ENCODE measurements at places on chromosomes 5 and 9.

DNA sequence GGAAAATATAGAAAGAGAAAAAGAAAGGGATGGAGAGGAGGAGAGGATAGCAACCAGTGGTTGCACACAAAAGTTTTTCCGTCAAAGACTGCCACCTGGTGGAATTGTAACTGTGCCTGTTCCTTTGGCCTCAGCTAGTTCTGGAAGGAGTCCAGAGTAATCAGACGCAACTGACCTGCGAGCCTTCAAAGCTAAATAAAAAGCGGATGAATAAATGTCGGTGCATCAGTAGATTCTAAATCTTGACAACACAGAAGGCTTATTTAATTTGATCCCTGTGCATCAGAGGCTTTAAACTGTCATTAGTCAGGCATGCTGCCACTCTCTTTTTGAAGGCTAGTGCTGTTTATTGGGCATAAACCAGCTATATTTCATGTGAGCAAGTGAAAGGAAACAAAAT, 132.9 kb upstream of the ACO1 start:
- DNase-seq, result peak; percentile 78

- DNase-seq, result no peak
These were observed 5.2 kb downstream of the LRRTM2 start for GRCh38 chr5:138869763-138870500.

- DNase-seq, result no peak
These were observed 780.3 kb downstream of the KCTD16 start for GRCh38 chr5:144950996-144951395.

- DNase-seq, result no peak
These were observed 174.5 kb upstream of the MAP3K1 start for GRCh38 chr5:56640763-56641406.

DNA sequence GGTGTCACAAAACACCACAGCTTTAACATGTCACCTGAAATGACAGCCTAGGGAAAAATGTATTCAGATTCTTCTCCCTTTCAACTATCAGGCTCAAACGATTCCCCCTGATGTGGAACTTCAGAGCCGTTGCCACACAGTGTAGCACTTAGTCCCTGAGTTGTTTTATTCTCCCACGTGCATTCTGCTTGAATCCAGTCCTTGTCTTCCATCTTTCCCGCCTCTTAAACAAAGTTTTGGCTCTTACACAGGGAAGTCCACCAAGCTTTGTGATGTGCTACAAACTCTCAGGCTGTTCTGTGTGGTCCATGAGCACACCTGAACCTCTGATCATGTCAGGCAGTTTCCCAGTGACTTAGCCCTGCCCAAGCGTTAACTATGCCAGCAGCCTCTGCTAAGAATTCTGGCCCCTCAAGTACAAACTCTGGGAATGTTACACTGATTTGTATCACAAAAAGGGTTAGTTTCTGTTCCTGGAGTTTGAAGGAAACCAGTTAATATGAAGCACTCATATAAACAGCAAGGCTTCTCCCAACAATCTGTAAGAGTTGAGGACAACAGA, 45.8 kb upstream of the RNF38 start:
- DNase-seq, result no peak

GRCh38 chr9:91720751-91721705, 229.0 kb downstream of the ROR2 start:
- DNase-seq, result no peak

DNA sequence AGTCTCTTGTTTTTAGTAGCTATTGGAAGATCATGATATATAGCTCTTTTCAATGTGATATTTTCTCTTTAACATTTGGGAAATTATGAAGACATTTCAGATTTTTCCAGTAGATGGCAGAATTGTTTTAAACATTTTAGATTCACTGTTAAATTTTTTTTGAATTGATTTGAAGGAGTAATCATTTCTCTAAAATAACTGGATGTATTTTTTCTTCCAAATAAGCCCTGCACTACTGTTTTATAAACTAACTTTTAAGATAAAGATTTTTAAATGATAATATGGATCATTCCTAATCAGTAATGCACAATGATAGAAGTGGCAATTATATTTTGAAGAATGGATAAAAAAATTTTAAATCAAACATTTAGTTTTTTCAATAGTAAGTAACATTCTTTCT, 14.2 kb downstream of the NDUFAF2 start:
- peak; percentile 51 for DNase-seq

DNA sequence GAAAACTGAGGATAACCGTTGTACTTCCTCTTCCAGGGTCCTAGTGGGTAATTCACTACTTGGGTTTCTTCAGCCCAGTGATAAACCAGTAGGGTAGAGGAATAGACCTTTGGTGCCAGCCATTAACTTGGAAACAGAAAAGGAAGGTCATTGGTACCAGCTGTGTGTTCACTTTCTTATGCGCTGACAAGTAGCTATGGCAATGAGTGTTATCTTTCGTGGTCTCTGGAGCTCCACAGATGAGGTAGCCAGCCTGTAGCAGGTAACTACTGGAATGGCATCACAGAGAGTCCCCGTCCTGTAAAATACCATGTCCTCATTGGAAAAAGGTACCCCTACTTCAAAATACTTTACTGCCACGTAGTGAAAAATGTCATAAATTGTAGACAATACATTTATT, 2.3 kb downstream of the UHRF2 start:
- no peak for DNase-seq

DNA sequence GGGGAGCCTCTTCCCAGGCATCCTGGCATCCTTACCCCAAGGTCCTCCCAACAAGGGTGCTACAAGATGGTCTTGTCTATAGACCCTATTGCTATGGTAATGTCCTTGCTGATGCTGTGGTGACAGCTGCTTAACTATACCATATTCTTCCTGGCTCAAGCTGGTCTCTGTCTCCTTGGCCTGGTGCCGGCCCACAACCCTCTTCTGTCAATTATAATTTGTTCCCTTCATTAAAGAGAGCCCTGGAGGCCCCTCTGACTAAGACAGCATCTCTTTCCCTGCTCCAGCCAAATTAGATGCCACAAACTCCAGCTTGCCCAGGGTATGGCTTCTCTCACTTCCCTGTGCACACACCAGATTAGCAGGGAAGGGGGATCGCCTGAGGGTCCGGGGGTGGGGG, 86.7 kb downstream of the PSD2 start:
- no peak for DNase-seq

GRCh38 chr5:441996-442334, 1.0 kb upstream of the EXOC3 start:
- no peak for DNase-seq

DNA sequence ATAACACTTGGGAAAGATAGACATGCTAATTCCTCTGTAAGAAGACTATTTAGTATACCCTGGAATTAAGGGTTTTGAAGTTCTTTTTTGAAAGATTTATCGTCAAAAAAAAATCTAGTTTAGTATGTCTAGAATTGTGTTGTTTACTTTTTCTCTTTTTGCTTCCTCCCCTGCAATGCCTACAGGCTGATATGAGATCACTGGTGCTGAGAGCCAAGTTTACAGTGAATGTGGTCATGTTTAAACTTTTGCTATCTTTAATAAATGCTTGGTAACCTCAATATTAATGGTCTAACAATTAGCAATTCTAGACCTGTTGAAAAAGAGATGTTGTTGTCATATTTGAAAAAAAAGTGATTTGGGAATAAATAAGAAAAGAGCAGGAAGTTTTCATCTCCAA, 86.1 kb downstream of the CWC27 start:
- DNase-seq, result no peak

DNA sequence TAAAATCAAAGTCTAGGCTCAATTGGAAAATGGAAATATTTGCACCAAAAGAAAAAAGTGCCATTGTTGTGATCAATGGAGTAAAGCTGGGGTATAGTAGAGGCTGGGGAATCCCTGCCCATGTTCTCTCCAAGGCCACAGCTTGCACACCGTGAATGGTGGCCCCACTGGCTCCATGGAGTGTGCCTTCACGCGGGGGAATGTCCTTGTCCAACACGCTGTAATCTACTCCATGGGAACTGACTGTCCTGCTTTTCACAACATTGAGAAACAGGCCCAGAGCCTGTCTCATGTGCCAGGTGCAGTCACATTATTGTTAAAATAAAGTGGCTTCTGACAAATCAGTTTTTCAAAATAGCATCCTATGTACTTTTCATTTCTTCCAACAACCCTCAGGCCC, 33.1 kb upstream of the ITGA2 start:
- DNase-seq, result no peak

- DNase-seq, result no peak
These were observed 555 bp upstream of the PCDHGC4 start for GRCh38 chr5:141484310-141484640.

- DNase-seq, result no peak
These were observed 405.6 kb downstream of the BRINP1 start for GRCh38 chr9:118963674-118964073.

DNA sequence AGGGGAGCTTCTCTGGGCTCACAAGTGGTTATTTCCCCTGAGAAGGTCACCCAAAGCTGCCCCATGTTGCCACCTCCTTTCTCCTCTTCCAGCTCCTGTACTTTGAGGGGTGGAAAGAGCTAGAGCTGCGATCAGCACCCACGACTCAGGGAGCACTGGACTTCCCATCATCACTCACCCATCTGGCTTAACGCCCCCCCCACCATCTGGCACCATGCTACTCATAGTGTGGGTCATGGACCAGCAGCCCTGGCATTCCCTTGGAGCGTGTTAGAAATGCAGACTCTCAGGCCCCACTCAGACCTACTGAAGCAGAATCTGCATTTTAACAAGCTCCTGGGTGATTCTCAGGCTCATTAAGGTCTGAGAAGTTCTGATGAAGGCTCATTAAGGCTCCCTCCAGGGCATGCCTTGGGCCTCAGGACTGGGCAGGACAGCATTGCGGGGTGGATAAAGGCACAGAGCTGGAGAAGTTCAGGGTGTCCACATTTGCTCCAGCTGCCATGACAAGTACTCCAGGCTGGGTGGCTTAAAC, 67.3 kb downstream of the GALNT12 start:
- no peak for DNase-seq

DNA sequence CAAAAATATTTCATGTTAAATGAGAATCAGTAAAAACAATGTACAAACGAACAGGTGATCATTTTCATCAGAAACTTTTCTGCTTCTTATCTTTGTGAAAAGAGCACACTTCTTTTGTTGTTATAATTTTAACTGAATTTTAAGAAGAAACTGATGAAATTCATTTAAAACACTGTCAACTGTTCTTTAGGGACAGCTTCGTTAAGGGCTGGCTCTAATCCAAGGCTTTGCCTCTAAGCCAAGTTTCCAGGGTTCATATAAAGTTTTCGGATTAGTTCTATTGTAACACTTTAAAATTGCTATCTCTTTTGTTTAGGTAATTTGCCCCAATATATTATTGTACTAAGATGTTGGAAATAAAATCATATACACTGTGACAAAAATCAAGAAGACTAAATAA, 559.2 kb downstream of the TUSC1 start:
- no peak for DNase-seq

DNA sequence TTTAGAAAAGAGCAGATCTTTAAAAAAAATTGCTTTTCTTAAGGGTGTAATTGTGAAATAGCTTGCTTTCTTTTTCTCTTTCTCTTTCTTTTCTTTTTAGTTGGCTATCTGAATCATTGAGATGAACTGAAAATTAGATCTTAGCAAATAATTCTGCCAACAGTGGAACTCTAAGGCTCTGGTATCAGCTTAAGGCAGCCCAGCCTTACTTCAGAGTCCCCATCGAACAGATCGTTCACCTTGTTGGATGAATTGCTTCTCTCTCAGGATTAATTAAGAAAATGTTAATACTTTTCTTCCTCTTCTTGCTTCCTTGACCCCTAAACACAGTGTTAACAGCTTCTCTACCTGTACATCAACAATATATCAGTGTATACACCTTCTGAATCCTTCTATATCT, 92.1 kb downstream of the ZCCHC7 start:
- no peak for DNase-seq

DNA sequence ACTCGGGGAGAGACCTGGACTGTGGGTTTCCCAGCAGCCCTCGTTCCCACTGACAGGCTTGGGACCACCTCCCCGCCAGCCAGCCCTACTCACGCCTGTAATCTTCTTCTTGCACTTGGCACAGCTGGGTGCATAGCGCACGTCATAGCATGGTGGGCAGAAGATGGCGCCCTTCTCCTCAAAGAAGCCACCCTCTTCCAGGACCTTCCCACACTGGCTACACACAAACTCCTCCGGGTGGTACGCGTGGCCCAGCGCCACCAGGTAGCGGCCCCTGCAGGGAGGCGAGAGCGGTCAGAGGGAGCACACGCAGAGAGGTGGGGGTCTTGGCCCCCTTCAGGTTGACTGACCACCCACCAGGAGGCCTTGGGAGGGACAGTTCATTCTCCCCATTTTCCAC, 9.4 kb downstream of the PDLIM7 start:
- no peak for DNase-seq

DNA sequence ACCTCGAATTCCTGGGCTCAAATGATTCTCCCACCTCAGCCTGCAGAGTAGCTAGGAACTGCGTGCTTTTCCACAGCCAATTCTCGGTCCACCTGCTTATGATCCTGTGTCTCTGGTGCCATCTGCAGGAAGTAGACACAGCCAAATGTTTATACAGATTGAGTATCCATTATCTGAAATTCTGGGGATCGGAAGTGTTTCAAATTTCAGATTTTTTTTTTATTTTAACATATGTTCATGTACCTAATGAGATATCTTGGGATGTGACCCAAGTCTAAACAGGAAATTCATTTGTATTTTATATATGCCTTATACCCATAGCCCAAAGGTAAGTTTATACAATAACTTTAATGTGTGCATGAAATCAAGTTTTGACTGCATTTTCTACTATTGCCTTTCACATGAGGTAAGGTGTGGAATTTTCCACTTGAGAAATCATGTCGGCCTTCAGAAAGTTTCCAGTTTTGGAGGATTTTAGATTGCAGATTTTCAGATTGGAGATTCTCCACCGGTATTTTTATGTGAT, 89.5 kb downstream of the ESM1 start:
- DNase-seq, result peak; percentile 59

DNA sequence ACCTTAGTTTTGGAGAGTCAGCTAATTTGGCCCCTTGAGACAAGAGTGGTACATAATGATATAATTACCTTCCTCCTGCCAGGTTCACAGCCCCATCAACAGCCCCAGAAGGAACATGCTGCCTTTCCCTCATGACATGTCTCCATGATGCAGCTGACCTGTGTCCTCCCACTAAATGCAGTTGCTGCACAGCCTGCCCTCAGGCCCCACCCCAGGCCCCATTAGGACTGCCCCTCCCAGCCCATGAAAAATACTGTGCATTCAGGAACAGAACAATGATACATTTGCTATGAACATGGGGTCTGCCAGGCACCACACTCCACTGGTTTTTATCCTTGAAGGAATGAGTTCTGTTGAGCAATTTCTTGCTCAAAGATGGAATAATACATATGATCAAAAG, 176.4 kb downstream of the C5orf15 start:
- DNase-seq, result no peak

- no peak for DNase-seq
These were observed 62.7 kb downstream of the PRELID2 start for GRCh38 chr5:145772466-145772865.

DNA sequence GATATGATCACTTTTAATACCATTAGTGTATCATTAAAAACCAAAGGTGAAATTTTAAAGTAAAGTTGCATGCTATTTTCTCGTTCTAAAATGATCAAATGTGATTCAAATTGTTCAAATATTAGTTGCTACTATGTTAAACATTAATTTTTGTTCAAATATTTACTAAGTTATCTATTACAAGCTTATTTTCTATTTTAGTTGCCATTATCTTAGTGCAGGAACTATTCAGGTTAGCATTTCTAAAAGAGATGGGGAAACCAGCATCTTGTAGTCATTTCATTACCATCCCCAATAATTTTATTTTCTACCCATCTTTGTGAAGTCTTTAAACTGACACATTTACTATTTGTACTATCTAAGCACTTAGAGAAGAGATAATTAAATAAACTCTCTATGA, 166.0 kb downstream of the RFX3 start:
- no peak for DNase-seq

All from PC-3 (cell line).